ENCODE measurements at places on chromosomes 16 and 17.

GRCh38 chr17:34156401-34156740, 98.7 kb upstream of the CCL2 start:
- no peak for DNase-seq

GRCh38 chr16:5509794-5510193, 412.2 kb upstream of the EEF2KMT start:
- DNase-seq, result no peak

DNA sequence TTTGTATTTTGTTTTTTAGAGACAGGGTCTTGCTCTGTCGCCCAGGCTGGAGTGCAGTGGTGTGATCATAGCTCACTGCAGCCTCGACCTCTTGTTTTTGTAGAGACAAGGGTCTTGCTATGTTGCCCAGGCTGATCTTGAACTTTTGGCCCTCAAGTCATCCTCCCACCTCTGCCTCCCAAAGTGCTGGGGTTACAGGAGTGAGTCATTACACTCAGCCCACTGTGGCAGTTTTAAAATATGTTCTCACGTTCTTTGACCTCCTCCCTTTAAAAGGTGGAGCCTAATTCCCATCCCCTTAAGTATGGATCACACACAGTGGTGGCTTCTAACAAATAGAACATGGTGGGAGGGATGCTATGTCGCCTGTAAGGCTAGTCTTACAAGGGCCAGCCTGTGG, 67.7 kb downstream of the ZDHHC7 start:
- no peak for DNase-seq

DNA sequence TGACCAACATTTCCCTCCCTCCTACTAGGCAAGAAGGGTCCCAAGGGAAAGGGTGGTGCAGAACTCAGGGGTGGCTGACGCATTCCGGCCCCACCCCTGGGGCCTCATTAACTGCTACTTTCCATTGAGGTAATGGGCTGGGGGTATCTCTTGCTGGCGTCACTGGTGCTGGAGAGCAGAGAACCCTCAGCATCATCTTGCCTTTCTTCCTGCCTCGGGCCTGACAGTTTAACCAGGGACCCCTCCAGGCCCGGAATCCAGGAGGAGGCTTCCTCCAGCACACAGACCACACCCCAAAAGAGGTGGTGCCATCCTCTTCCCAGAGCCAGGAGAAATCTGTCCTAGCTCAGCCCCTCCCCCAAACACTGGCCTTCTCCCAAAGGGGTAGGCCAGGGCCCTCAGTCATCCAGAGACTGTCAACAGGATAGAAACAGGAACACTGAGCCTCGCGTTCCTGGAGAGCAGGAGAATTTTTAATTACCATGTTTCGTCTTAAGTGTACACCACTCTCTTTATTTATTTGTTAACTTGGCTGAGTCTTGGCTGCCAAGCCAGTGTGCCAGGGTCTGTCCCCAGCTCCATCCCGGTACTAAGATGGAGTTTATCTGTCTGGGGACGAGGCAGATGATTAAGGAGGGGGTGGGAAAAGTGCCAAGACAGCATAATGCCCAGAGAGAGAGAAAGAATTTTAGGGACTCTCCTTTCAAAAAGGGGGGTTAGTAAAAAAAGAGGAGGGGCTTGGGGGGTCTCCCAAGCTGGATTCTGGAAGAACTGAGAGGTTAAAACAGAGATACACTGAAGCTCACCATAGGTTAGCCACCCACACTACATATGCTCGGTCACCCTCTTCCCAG, 5.1 kb downstream of the ETV4 start:
- no peak for DNase-seq

- DNase-seq, result no peak
Measured at GRCh38 chr17:55962951-55963401, 190.3 kb upstream of the ANKFN1 start.

Data from activated CD4-positive, alpha-beta T cell treated with anti-CD3 and anti-CD28 coated beads, Interleukin-2, amount 50 U/mL, for 24 hours (primary cell).